Placental pericyte (primary cell): ENCODE measurements at places on chromosomes 13 and 19. TPM values are rescaled to one million over a fixed set of nuclear protein-coding genes. Genes with fewer than 3 reads are reported as not detected.

The COL4A2 gene
- 506 and 781 TPM in 2 replicates for total RNA-seq

The CRX gene
- total RNA-seq: not detected in 2 replicates

The TRPC4 gene
- total RNA-seq: 3.9 and 6.3 TPM in 2 replicates

The SHKBP1 gene
- total RNA-seq: 14.9 and 26.2 TPM in 2 replicates

The ETV2 gene
- total RNA-seq: 0.29 TPM in 1 of 2 replicates, not detected in the other

The KIR2DL4 gene
- total RNA-seq: not detected in 2 replicates

The LILRA5 gene
- total RNA-seq: not detected in 2 replicates

The ACP5 gene
- total RNA-seq: 10.3 and 12.7 TPM in 2 replicates

The ZNF667 gene
- 1.1 and 2.6 TPM in 2 replicates for total RNA-seq

The KIR3DL2 gene
- total RNA-seq: not detected in 2 replicates

The CYP4F3 gene
- not detected in 2 replicates for total RNA-seq

The SHANK1 gene
- total RNA-seq: 0.22 and 4.9 TPM in 2 replicates

The RNF113B gene
- total RNA-seq: not detected in 2 replicates

The TFPT gene
- total RNA-seq: 15.2 and 21.9 TPM in 2 replicates

The ZNF829 gene
- total RNA-seq: 2.4 and 4.4 TPM in 2 replicates

The CATSPERD gene
- not detected in 2 replicates for total RNA-seq

The KLK8 gene
- not detected in 2 replicates for total RNA-seq

The RDH8 gene
- total RNA-seq: 0.29 TPM in 1 of 2 replicates, not detected in the other

The SPTBN4 gene
- total RNA-seq: 0.14 and 0.66 TPM in 2 replicates

The LACC1 gene
- 5.2 and 18.8 TPM in 2 replicates for total RNA-seq

The SERPINE3 gene
- under 0.01 TPM in 1 of 2 replicates, not detected in the other for total RNA-seq

The FGF9 gene
- 0.14 and 0.22 TPM in 2 replicates for total RNA-seq

The KLK14 gene
- total RNA-seq: not detected in 2 replicates

The RFPL4A gene
- not detected in 2 replicates for total RNA-seq

The TNFSF11 gene
- total RNA-seq: 0.14 TPM in 1 of 2 replicates, not detected in the other

The CD79A gene
- total RNA-seq: 0.22 TPM in 1 of 2 replicates, not detected in the other

The ZSCAN5B gene
- total RNA-seq: not detected in 2 replicates

The S1PR2 gene
- total RNA-seq: 41.9 and 42.2 TPM in 2 replicates

The SIGLEC7 gene
- not detected in 2 replicates for total RNA-seq

The ATP4A gene
- not detected in 2 replicates for total RNA-seq

The IGFL2 gene
- total RNA-seq: 0.29 TPM in 1 of 2 replicates, not detected in the other

The HSD17B14 gene
- 2.3 and 27.8 TPM in 2 replicates for total RNA-seq

The LMTK3 gene
- total RNA-seq: 0.14 TPM in 1 of 2 replicates, not detected in the other

The KLK3 gene
- total RNA-seq: not detected in 2 replicates

The ALG5 gene
- total RNA-seq: 31.2 and 60.2 TPM in 2 replicates
